AG09319 (cell line): ENCODE measurements at places on chromosomes 2 and 18.

DNA sequence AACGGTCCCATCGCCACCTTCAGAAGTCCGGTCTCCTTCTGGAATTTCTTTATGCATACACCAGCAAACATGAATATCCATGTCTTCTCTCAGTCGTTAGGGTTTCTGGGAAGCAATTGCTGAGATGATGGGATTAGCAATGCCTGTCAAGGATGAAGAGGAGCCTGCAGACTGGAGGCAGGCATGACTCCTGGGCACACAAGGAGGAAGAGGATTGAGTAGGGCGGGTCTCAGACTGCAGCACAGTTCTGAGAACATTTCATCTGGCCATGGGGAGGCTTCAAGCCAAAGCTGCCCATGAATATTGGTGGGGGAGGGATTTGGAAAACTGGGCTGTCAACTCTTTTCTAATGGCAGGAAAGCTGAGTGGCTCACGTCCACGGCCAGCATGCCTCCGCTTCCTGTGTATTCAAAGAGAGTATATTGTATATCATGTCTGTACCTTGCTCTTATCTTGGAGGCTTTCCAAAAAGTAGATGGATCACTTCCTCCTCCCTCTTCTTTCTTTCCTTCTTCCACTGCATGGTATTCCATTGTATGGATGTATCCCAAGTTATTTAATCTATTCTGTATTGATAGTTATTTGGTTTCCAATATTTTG, 24.5 kb downstream of the MC2R start:
- DNase-seq = no peak

DNA sequence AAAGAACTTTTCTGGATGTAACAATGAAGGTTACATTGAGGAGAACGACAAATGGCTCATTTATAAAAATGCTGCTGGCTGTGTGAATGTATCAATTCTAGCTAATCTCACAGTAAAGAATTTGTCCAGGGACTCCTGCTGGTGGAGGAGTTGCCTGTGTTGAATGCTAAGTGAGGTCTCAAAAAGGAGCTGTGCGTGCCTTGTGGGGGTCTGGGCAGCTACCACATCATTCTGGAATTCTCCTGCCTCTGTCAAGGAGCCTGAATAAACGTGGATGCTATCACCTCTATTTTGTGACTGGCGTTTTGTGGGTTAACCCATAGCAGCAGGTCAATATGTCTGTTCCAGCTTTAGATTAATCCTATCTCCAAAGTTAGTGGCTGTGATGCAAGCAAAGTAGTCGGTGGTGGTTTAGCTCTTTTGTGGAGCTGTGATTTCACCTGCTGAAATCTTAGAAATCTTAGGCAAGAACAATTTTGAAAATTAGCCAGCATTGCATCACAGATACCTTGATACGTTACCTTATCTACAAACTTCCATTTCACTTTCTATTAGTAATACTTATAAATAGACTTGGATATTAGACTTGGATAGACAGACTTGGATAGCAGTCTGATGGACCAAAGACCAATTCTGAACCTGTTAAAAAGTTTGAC, 96.8 kb downstream of the MTCL1 start:
- DNase-seq = no peak

DNA sequence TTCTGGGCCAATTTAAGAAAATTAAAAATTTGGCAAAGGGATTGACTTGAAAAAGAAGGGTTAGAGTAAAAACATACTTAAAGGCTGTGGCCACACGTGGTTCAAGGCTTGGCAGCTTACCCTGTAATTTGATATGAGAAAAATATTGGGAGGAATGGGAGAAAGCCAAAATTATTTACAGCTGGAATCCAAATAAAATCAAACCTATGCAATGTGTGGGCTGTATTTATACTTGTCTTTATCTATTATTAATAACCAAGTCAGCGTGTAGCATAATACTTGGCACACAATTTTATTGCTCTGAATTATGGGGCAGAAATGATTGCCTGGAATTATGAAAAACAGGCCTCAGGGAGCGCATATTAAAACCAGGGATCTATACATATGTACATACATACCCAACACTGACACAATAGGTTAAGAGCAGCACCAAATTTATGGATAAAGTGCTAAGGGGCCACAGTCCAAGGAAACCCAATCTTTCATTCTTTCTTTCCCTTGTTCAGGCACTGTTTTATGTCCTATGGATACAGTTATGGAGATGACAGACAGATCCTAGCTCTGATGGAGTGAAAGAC, 35.6 kb downstream of the FAM124B start:
- DNase-seq = no peak

GRCh38 chr2:47420214-47420613, 17.3 kb downstream of the MSH2 start:
- no peak for DNase-seq

- no peak for DNase-seq
These were observed 28.7 kb downstream of the COPS9 start for GRCh38 chr2:240107477-240107796.

- no peak for DNase-seq
These were observed 652.9 kb downstream of the NR4A2 start for GRCh38 chr2:155679647-155680046.

GRCh38 chr2:97774425-97774824, 61.0 kb downstream of the ZAP70 start:
- no peak for DNase-seq

GRCh38 chr18:12314591-12315305, 6.7 kb downstream of the TUBB6 start:
- DNase-seq = no peak

DNA sequence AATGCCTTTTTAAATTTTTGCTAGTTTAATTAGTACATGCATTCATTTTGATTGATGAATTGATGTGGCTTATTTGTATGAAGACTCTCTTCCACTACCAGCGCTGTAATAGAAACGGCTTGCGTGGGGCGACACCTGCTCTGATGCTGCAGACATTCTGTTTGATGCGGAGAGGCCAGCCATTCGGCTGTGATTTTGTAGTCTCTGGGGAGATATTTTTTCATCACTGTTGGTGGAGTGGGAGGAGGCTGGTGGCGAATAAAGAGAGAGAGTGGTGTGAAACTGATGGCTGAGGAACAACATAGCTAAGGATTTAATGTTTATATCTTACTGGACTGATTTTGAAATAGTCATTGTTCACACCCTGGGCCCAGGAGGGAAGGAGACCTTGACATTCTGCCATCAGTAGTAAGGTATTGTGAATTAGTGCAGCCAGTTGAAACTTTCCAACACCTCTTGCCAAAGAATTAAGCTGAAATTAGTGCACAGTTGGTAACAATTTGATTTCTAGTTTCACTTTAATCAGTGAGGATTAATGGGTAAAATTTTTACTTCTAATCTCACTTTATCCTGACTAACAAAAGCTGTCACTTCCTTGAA, 224.1 kb downstream of the MTX2 start:
- DNase-seq = no peak

DNA sequence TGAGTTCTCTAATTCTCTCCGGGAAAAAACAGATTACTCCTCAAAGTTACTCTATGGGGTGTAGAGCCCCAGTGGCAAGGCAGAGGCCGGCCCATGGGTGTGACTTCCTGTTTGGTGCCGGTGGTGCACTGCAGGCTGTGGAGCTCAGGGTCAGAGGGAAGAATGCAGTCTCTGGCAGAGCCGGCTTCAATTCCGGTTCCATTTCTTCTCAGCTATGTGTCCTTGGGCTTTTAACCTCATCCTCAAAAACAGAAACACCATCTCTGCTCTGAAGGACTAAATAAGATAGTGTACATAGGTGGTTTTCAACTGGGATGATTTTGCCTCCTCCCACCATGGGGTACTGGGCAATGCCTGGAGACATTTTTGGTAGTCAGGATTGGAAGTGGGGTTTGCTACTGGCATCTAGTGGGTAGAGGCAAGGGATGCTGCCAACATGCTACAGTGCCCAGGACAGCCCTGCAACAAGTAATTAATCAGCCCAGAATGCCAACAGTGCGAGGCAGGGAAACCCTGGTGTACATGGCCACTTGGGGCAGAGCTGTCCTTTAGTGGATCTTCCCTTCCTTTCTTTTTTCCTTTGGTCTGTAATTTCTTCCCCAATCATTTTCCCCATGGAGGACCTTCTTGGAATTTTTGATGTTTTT, 81.2 kb downstream of the INSIG2 start:
- no peak for DNase-seq

DNA sequence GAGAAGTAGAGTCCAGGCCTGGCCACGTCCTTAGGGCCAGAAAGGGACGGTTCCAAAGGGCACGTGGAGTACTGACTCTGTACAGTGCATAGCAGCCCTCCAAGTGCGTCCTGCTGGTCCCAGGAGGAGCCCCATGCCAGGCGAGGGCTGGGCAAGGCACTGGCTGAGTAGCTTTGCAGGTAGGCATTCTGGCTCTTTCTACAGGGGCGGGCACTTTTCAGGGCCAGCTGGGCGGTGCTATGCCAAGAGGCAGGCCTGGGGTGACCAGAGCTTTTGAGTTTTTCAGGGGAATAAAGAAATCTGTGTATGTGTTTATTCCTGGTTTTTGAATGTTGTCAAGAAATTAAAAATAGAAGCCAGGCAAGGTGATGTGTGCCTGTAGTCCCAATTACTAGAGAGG, 15.4 kb upstream of the GLI2 start:
- no peak for DNase-seq

DNA sequence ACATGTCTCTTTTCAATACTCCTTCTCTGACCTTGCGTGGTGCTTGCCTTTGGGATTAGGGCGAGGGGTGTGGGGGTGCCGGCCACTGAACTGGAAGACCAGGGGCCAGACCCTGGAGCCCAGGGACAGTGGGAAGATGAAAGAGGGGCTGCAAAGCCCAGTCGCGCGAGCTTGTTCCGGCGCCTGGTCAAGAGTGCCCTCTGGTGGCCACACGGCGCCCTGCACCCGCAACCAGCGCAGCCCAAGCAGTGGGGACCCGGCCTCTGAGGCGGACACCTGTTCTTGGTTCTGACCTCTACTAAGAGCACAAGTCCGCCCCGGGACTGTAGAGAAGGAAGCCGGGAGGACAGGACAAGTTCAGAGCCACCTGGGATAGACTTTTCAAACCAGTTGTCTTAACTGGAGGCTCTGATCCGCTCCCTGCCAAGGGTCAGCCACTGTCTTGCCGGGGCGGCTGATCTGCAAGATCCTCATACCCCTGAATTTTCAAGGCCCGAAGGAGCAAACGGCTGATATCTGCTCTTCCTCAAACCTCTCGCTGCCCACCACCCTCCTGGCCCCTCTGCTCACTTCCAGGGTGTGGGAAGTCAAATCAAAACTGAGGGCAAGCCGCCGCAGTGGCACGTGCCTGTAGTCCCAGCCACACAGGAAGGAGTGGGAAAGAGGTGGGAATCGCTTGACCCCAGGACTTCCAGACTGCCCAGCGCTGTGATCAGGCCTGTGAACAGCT, 14.9 kb upstream of the MSH6 start:
- DNase-seq = no peak

- DNase-seq = no peak
These were observed 94.7 kb downstream of the ANKRD44 start for GRCh38 chr2:197215748-197216360.

- DNase-seq = no peak
These were observed at the start of gene FMNL2 for GRCh38 chr2:152335016-152335725. FMNL2 (plus strand) TSS chr2:152335174.

DNA sequence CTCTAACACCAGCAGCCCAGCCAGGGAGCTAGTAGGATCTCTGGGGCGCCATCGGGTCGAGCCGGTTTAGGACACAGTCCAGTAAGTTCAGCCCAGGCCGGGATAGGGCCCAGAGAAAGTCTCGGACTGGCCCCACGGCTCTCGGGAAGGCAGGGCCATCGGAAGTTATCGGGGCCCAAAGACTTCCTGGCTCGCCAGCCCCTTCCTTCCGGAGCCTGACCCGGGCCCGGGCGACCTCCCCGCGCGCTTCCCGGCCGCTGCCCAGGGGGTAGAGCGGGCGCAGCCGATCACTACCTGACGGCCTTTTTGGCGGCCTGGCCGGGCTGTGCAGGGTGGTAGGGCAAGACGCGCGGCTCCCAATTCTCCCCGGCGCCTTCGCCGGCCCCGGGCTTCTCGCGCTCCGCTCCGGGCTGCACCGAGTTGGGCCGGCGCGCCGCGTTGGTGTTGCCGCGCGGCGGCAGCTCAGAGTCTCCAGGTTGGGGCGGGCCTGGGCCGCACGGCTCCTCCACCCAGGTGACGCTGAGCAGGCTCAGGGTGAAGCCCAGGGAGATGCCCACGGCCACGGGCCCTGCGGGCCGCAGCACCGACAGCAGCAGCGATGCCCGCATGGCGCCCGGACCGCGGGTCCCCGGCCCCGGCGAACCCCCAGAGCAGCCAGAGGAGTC, 546 bp downstream of the CHPF start:
- DNase-seq = no peak

- no peak for DNase-seq
These were observed 117.1 kb upstream of the PDE1A start for GRCh38 chr2:182543741-182544525.

- no peak for DNase-seq
These were observed 27.5 kb downstream of the TMEM127 start for GRCh38 chr2:96238266-96238665.

DNA sequence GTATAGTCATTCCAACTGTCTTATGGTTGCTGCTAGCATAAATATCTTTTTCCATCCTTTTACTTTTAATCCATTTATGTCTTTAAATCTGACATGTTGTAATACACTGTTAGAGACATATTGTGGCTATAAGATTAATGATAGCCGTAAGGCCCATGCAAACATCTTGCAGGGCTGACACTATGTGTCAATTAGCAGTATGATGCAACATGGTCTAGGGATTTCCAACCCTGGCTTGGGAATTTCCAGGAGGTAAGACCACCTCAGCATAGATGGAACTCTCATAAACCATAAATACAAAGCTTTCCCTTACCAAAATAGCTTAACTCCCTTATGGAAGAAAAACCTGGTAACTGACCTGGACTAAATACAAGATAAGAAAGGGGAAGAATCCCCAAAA, 16.5 kb downstream of the SCLY start:
- no peak for DNase-seq

DNA sequence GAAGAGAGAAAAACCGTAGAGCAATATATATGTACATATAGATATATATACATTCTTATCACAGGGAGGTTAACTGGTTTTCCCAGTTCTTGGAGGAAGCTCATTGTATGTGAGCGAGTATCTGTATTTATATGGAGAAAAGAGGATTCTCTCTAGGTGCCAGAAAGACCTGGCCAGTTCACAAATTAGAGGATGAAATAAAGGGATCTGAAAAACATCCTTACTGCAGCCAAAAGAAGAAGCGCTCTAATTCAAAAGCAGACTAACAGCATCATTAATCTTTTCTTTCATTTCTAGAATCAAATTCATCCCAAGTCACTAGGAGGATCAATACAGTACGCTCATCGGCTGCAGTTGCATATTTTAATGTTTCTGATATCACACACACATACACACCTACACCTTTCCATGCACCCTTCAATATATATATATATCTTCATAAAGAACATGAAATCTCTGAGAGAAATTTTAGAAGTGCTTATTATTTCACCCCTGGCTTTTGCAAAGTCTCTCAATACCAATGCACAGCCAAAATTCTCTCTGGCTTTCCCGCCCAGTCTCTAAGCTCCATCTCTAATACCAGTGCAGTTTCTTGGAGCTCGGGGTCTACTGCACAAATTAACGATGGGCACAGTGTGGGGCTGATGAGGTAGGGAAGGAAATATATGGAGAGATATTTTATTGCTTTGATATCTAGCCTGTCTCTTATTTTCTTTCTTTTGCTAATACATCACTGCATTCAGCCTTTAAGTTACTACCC, 731 bp downstream of the NRXN1 start:
- DNase-seq = no peak

- DNase-seq = no peak
These were observed 652.9 kb upstream of the ID2 start for GRCh38 chr2:8028981-8029380.

GRCh38 chr2:109238580-109238979, 109.6 kb downstream of the SH3RF3 start:
- peak; percentile 86 for DNase-seq
